Stomach (tissue), 19 donors: ENCODE measurements at places on chromosomes 6 and 20. TPM values are rescaled to one million over a fixed set of nuclear protein-coding genes. Genes with fewer than 3 reads are reported as not detected.

DNA sequence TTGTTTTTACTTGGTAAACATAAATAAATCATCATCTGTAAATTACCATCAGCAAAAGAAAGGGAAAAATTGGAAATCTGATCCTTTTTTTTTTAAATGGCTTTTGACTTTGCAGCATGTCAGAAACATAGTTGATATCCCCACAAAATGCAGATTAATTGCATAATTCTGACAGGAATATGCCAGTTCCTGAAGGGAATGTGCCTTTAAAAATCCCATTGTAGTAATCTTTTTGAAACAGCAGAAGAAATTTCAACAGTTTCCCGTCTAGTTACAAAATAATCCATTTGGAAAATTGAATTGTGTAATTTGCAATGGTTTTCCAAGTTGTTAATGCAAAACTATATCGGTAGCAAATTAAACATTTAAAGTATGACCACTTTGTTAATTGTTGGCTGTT, 95.2 kb downstream of the DOK5 start:
- H3K27ac ChIP-seq: no peak overlapping the region
- H3K4me1 ChIP-seq: no peaks in the 10 kb centered on the region
- H3K4me3 ChIP-seq: no peak overlapping the region
- no peaks in the 10 kb centered on the region for H3K27me3 ChIP-seq
- no peaks in the 10 kb centered on the region for H3K36me3 ChIP-seq

DNA sequence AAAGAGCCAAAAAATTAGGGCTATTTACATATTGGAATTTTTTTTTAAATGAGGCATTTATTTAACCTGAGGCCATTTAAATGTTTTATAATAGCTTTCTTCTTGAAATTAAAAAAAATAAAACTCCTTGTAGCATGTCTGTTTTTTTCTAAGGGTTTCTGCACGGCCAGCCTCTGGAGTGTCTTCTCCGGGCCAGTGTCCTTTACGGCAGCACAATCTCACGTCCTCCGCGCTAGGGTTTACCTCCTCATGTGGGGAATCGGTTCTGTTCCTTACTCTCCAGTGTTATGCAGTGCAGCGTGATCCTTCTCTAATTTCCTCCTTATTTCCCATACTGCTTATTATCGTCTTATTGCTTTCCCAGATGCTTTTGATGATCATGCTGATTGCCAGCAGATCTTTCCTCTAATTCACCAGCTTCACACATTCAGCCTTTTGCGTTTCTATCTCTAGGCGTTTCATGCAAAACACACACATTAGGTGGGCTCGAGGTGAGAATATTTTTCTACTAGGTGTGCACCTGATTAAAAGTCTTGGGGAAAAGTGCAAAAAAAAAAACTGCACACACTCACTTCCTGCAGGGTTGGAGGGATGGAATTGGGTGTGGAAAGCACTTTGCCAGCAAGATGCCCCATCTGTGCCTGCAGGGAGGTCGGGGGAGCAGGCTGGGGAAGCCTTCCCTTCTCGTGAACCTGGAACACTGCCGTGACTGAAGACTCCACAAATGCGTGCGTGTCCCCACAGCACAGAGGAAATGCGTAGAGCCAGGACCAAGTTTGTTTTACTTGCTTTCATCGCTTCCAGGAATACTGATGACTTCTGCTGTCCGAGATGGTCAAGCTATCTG, 56.1 kb downstream of the PSMG4 start:
- no peaks in the 10 kb centered on the region for H3K4me1 ChIP-seq
- no peaks in the 10 kb centered on the region for H3K27me3 ChIP-seq
- no peaks in the 10 kb centered on the region for H3K36me3 ChIP-seq
- H3K4me3 ChIP-seq: no peak overlapping the region

GRCh38 chr6:39847221-39847620, 55.0 kb downstream of the DAAM2 start:
- no peaks in the 10 kb centered on the region for H3K27me3 ChIP-seq
- DNase-seq: peak; percentile 66
- H3K27ac ChIP-seq: no peak overlapping the region
- H3K4me1 ChIP-seq: peaks cover 86% of the 10 kb centered on the region

GRCh38 chr20:47345214-47345613, 11.3 kb downstream of the ZMYND8 start:
- peaks cover 88% of the 10 kb centered on the region for H3K4me1 ChIP-seq
- peaks cover 29% of the 10 kb centered on the region for H3K36me3 ChIP-seq
- no peak overlapping the region for H3K4me3 ChIP-seq
- peak overlapping the region; percentile 52 for H3K27ac ChIP-seq

- H3K36me3 ChIP-seq: no peaks in the 10 kb centered on the region
- H3K27ac ChIP-seq: no peak overlapping the region
- no peak overlapping the region for H3K4me3 ChIP-seq
- no peak for DNase-seq
Observed at GRCh38 chr6:43966374-43966658, 160.9 kb downstream of the MRPL14 start.

DNA sequence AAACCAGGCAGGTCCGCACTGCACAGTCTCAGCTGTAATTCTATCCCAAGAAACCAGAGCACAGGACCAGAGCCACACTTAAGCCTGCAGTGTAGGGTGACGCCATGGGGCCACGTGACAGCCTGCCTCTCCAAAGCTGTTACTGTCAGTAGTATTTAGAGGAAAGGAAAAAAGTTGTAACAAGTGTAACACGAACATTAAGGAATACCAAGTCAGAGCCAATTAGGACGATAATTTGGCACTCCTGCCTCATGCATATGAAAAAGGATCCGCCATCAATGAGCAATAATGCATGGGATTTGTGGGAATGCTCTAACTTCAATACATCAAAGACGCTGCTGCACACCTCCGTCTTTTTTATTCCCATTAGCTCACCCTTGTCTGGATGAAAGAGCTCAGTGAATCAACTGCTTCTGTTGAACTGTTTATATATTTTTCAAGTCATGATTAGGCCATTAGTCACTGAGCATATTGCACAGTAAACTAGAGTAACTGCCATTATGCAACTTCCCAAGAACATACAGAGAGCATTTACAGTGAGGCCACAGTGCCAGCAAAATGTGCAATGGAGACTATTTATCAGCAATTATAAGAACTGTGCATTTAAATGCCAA, 79.9 kb downstream of the ATXN1 start:
- no peak overlapping the region for H3K4me3 ChIP-seq
- peak; percentile 66 for DNase-seq
- H3K27ac ChIP-seq: no peak overlapping the region
- peaks cover 10% of the 10 kb centered on the region for H3K4me1 ChIP-seq

- DNase-seq: no peak
- no peaks in the 10 kb centered on the region for H3K27me3 ChIP-seq
- no peak overlapping the region for H3K27ac ChIP-seq
- H3K4me1 ChIP-seq: no peaks in the 10 kb centered on the region
- no peaks in the 10 kb centered on the region for H3K36me3 ChIP-seq
Observed at GRCh38 chr6:147126618-147127022, 77.6 kb upstream of the STXBP5 start.

DNA sequence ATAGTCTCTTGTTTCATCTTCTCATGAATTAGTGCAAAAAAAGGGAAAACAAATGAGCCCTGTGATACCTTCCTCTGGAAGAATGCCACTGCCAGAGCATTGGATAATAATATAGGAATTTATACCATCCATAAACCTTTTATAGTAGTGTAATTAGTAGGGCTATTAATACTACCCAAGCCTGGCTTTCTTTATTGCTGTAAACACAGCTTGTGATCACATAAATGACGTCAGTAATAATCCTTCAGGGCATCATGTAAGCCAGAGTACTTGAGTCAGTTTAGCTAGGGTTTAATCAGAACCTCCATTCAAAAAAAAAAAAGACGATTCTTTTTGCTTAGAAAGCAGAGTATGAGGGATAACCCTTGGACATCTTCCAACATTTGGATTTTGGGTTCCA, 264.8 kb downstream of the SLC35F1 start:
- no peaks in the 10 kb centered on the region for H3K36me3 ChIP-seq
- H3K27ac ChIP-seq: no peak overlapping the region
- H3K4me1 ChIP-seq: no peaks in the 10 kb centered on the region
- H3K27me3 ChIP-seq: no peaks in the 10 kb centered on the region

DNA sequence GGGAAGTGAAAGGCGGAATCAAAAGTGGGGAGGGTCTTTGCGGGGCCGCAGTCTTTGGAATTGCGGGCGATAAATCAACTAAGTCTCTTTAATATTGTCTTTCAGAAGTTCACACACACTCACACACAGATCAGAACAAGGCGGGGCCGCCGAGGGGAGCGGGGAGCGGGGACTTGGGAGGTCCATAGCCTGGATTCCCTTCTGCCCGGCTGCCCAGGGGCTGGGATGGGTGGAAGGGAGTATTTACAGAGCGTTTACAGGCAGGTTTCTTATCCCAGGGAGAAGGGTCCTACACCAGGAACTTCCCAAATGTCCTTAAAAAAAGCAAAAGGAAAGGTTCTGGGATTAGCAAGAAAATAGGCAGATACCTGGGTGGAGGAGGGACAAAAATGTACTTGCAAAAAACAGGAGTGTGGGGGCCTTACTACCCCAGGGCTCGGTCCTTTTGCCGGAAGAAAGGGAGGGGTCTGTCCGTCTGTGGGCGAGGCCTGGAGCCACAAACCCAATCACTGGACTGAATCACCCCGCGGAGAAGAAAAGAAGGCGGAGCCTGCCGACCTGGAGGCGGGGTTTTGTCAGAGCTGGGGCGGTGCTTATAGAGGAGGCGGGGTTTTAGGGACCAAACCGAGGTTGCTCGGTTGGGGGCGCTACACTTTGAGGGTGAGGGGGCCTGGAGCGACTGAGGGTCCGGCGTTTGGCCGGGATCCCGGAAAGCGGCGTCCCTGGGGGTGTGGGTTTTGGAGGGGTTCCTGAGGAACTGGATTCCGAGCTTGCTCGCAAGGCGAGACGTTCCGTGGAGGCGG, 3.2 kb downstream of the PRRT1 start:
- no peak overlapping the region for H3K27ac ChIP-seq
- H3K4me3 ChIP-seq: peak overlapping the region; percentile 44
- H3K36me3 ChIP-seq: peaks cover 13% of the 10 kb centered on the region
- no peaks in the 10 kb centered on the region for H3K27me3 ChIP-seq
- peak; percentile 86 for DNase-seq
- peaks cover 51% of the 10 kb centered on the region for H3K4me1 ChIP-seq

DNA sequence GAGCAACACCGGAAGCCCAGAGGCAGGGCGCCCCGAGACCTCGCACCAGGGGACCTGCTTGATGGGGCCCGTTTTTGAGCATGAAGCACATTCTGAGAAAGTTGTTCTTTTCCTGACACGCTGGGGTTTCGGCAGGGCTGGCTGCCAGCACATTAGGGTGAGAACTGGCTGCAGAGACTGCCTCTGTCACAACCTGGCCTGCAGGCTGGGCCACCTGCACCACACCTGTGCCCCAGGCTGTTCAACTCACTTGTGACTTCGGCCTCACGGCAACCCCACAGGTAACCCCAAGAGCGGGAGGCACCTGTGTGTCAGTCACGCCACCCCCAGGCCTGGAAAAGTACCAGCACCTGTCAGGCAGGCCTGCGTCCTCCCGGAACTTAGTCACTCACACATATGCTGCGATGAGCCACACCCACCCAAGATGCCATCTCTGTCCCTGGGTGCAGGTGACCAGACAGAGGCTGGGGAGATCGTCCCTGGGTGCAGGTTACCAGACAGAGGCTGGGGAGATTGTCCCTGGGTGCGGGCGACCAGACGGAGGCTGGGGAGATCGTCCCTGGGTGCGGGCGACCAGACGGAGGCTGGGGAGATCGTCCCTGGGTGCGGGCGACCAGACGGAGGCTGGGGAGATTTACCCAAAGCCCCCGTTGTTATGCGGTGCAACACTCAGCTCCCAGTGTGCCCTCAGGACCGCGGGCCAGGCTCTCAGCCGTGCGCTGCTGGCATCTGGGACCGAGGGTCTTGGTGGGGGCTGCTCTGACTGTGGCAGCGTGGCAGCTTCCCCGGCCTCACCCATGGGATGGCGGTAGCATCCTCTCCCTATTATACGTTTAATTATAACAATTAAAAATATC, 82.5 kb upstream of the BHLHE23 start:
- H3K4me1 ChIP-seq: no peaks in the 10 kb centered on the region
- no peaks in the 10 kb centered on the region for H3K36me3 ChIP-seq
- H3K4me3 ChIP-seq: no peak overlapping the region
- no peak overlapping the region for H3K27ac ChIP-seq

GRCh38 chr20:38165089-38165965, at the start of gene TGM2:
TSS of gene TGM2 (minus strand) at chr20:38165270. CDS start at chr20:38165198, 72 bp downstream.
- peaks cover 12% of the 10 kb centered on the region for H3K36me3 ChIP-seq
- H3K27ac ChIP-seq: peak within 1 kb of the TSS; percentile 73
- peak; percentile 87 for DNase-seq
- no peaks in the 10 kb centered on the region for H3K27me3 ChIP-seq
- H3K4me3 ChIP-seq: peak within 1 kb of the TSS; percentile 46

GRCh38 chr6:16705081-16705993, 55.9 kb downstream of the ATXN1 start:
- no peaks in the 10 kb centered on the region for H3K36me3 ChIP-seq
- H3K27me3 ChIP-seq: no peaks in the 10 kb centered on the region
- peaks cover 50% of the 10 kb centered on the region for H3K4me1 ChIP-seq
- DNase-seq: no peak
- H3K4me3 ChIP-seq: no peak overlapping the region
- peak overlapping the region; percentile 62 for H3K27ac ChIP-seq

GRCh38 chr20:21609221-21609620, 95.4 kb upstream of the NKX2-2 start:
- H3K27ac ChIP-seq: no peak overlapping the region
- H3K36me3 ChIP-seq: no peaks in the 10 kb centered on the region
- H3K27me3 ChIP-seq: peaks cover 24% of the 10 kb centered on the region
- no peak overlapping the region for H3K4me3 ChIP-seq

- no peak overlapping the region for H3K27ac ChIP-seq
- DNase-seq: no peak
- H3K36me3 ChIP-seq: no peaks in the 10 kb centered on the region
- H3K27me3 ChIP-seq: no peaks in the 10 kb centered on the region
- H3K4me3 ChIP-seq: no peak overlapping the region
- no peaks in the 10 kb centered on the region for H3K4me1 ChIP-seq
Observed at GRCh38 chr6:101961357-101961756, 567.8 kb downstream of the GRIK2 start.

GRCh38 chr6:41643899-41644269, 5.6 kb downstream of the MDFI start:
- no peak for DNase-seq
- no peak overlapping the region for H3K27ac ChIP-seq
- H3K4me1 ChIP-seq: peaks cover 6% of the 10 kb centered on the region
- peaks cover 37% of the 10 kb centered on the region for H3K27me3 ChIP-seq
- H3K4me3 ChIP-seq: no peak overlapping the region
- H3K36me3 ChIP-seq: no peaks in the 10 kb centered on the region

ADGRF5 gene
- total RNA-seq: 4.9 TPM

LAMA4 gene
- total RNA-seq: 48.7 TPM

MEP1A gene
- total RNA-seq: 0.43 TPM

DCDC2 gene
- 0.58 TPM for total RNA-seq

IL17F gene
- total RNA-seq: not detected

TGM2 gene
- 195 TPM for total RNA-seq

KHDC1L gene
- not detected for total RNA-seq

LPA gene
- not detected for total RNA-seq

VWA7 gene
- 5.3 TPM for total RNA-seq

ULBP1 gene
- total RNA-seq: not detected
